ENCODE measurements at places on chromosomes 3 and 15.

DNA sequence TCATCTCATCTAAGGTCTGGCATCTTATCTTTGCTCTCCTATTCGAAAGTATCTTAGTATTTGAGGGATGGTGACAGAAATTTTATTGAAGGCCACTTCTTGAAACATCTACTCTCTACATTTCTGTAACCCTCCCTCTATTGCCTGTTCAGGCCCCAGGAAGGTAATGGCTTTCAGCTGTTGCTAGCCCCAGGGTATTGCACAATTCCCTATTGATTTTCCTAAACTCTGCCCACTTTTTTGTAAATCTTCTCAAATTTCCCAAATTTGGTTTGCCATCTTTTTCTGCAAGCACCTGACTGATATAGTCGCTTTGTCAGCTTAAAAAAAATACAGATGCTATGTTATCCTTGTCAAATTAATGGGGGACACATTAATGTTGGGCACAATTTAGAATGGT lies 242.1 kb downstream of the RAP2B start:
- DNase-seq: no peak

- no peak for DNase-seq
These were observed 22.2 kb upstream of the GOLIM4 start for GRCh38 chr3:168117853-168118313.

- no peak for DNase-seq
These were observed 13.2 kb downstream of the SIDT1 start for GRCh38 chr3:113545594-113545993.

DNA sequence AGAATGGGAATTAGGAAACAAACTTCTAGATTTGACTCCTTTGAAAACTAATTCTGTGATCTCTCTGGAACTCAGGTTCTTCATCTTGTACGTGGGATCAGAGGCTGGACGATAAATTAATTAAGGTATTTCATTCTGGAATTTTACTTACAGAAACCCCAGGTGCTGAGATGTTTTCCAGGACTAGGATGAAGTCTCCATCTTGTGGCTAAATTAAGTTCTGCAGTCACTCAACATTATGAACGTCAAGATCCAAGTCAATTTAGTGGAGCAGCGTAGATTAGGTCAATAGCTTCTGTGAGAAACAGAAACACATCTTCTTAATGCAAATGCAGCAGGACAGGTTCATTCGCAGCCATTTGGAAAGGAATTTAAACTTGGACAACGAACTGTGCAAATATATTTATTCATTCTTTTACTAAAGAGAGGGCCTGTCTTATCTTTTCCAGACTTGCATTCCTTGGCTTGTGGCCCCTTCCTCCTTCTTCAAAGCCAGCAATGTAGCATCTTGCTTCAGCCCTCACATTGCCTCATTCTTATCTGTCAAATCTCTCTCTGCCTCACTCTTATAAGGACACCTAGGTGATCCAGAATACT lies 26.7 kb upstream of the TMC3 start:
- DNase-seq: no peak

DNA sequence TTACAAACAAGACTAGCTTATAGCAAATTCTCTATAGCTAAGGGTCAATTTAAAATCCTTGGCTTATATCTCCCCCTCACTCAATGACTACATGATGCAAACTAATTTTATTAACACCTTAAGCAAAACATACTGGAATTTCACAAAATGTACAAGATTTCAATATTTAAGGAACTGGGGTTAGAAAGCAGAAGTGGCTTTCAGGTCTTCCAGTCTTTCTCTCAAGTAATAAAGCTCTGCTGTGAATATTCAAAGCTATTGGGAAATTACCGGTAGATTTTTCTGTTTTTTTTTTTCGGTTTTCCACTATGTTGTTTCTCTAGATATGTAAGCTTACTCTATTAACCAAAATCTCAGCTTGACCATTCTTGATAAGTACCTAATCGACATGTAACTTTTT lies 3.9 kb downstream of the EPM2AIP1 start:
- no peak for DNase-seq

DNA sequence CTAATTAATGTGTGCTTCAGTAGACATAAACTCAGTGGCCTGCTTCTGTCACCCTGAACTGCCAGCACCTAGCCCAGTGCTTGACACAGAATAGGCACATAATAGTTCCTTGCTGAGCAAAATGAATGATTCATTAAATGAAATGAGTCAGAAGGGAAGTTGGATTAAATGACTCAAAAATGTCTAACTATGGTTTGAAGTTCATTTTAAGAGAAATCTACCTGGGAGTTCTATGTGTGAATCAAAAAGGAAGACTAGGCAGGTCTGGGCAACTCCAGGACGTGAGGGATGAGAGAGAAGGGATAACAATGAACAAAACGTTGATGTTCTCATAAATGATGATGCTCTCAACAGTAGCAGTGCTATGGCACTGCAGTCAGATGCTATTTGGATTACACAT lies 175.0 kb downstream of the CFAP20DC start:
- DNase-seq: no peak

DNA sequence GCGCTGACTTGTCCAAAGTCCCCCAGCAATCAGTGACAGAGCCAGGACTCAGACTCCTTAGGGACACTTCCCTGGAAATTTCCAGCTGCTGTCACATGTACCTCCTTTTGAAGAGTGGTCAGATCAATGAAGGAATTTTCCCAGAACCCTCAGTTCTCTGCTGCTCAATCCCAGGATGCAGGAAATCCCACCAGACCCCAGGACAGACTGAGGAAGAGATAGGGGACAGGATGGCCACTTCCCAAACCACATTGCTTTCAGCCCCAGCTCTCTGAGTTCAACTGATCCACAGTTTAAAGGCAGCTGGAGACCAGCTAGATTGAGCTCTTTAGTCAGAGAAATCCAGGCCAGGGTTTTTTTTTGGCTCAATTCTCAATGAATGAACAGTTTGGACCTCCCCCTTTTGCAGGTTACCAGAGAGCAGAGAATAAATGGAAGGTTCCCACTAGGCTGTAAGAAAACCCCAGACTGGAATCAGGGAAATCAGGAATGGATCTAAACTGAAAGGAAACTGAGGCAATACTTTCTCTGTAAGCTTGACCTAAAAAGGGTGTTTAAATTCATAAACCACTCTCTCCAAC lies 1.5 kb downstream of the CYP1A1 start:
- no peak for DNase-seq

DNA sequence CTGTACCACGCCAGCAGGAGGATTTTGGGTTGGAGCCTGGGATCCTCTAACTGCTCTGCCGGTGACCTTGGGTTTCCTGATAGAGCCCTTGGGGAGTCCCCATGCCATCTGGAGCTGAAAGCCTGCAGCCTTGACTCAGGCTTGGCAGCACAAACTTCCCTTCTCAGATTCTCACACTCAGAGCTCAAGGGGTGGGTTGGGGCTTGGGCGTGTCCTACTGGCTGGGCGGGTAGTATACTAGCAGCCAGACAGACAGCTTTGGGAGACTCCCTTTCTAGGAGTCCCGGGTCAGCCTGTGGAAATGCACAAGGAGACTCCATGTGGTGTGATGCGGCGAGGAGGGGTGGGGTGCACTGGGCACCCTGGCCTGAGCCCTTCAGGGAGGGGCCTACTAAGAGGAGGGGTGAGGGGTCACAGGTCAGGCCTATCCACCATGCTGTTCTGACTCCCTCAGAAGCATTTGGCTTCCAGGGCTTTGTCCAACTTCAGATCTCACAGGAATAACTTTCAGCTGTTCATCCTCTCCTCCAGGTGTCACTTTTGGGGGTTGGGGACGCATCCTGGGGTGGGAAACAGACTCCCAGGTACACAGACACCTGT lies 21.6 kb upstream of the PLXNA1 start:
- no peak for DNase-seq

DNA sequence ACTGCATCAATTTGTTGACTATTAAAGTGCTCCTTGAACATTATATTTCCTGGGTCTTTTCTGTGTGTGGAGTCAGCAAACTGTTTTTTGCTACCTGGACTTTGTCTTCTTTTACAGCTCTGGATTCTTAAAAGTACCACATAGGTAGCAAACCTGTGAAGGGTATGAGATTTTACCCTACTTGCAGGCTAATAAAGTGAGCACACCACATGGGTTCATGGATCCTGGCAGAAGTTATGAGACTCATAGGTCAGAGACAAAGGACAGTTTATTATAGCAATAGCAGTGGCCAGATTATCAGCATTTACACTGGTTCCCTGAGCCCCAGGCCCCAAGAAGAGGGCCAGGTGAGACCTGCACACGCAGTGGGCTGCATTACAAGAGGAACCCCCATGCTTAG lies 8.0 kb upstream of the SACM1L start:
- no peak for DNase-seq

DNA sequence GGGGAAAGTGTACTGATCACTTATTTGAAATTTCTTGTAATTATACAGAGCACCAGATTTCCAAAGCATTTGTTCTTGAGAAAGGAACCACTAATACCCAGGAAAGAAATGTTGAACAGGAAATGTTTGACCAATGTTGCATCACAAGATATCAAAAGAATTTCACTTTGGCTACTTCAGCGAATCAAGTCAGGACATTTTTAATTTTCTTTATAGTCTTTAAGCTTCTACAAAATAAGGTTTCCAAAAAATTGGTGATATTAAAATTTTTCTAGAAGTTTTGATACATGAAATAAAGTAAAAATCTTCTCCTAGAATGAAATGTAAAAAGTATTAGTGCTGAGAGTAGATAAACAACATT lies 421.9 kb downstream of the MECOM start:
- no peak for DNase-seq

GRCh38 chr15:77454265-77454664 lies 33.6 kb downstream of the HMG20A start:
- DNase-seq: no peak

- no peak for DNase-seq
These were observed 69.8 kb downstream of the SQOR start for GRCh38 chr15:45704329-45705249.
